ENCODE measurements at places on chromosomes 11 and 22.

DNA sequence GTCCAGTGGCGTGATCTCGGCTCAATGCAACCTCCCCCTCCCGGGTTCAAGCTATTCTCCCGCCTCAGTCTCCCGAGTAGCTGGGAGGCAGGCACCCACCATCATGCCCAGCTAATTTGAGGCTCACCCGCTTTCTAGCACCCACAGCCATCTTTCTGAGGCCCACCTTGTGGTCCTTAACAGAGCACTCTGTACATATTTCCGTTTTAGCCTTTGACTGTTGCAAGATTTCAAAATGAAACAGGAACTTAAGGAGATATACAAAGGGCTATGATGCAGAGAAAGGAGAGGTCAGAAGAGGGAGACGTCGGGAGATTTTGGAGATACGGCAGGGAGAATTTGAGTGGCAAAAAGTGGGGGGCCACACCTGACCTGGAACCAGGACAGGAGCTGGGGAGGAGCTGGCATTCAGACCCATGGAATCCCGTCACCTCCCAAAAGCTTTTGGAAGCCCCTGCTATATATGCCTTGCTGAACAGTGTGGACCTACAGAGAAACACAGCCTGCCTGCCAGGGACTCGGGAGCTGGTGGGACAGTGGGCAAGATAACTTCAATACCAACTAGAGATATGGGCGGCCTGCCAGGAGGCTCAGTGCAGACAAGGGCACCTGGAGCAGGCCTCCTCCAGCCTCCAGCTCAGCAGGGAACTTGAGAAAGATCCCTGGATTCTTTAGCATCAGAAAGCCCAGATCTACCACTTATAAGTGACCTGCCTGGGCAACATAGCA lies 8.0 kb upstream of the CLCF1 start:
- peak; percentile 77 for ATAC-seq

DNA sequence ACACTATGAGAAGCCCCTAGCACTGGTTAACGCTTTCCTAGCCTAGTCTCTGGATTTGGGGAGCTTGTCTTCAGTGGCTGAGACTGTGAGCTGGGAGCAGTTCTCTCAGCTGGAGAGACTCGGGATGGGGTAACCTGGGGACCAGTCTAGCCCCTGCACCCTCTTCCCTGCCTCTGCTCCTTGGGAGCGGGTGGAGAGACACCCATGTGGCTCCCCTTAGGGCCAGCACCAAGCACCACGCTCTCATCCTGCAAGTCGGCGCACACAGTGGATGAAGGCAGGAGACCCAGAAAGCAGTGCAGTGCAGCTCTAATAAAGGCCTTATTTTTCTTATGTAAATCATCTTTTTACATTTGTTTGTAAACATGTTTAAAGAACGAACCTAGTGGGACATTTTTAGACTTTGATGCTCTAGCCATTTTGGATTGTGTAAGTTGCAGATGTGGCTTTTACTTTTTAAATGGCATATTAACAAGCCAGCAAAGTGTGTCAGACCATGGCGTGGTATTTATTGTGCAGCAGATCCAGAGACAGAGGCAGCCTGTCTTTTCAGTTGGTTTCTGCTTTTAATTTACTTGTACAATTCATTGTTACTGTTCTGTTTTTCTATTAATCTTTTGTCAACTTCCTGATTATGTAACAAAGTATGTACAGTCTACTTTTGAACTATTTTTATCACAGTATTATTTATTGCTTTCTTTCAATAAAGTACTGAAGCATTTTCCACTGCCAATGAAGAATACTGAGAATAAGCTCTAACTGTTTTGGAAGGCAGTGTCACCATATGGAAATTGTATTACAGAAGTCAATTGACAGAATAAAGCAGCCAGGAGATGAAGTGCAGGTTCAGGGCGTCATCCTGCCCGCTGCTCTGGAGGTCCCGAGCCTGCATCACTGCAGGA lies 14.4 kb upstream of the CTTN start:
- ATAC-seq = no peak

DNA sequence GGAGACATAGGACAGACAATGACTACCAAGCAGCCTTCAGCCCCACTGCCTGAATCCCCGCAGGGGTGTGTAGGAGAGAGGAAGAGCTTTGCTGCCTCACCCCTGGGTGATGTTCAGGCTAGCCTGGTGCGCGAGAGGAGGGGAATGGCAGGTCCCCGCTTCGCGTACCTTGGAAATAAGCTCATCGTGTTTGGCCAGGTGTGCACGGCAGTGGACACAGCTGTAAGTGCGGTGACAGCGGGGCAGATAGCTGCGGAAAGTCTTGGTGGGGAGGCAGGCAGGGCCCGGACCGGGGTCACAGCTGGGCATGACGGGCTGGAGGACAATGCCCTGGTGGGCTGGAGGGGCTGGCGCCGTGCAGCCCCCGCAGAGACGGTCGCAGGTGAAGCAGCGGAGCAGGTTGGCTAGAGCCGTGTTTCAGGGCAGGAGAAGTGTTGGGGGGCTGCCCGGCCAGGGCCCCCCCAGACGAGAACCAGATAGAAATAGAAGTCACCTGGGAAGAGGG lies 2.9 kb downstream of the YPEL4 start:
- ATAC-seq = no peak

GRCh38 chr11:94241896-94242295 lies 62.5 kb upstream of the IZUMO1R start:
- no peak for ATAC-seq

DNA sequence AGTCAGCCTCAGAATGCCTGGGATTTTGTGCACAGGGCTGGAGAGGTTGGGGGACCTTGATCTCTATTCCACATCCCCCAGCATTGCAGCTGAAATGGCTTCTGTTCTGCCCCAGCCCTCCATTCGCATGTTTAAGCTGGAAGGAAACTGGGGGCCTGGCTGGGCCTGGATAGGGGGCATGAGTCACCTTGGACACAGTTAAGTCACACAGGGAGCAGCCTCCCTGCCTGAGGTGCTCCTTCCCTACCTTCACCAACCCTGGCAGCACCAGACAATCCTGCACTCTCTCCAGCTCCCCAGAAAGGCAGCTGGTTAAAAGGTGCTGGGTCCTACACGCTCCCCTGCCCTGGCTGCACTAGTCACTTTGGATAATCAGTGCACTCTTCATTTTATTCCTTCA lies 763 bp downstream of the SMIM45 start:
- ATAC-seq = no peak

DNA sequence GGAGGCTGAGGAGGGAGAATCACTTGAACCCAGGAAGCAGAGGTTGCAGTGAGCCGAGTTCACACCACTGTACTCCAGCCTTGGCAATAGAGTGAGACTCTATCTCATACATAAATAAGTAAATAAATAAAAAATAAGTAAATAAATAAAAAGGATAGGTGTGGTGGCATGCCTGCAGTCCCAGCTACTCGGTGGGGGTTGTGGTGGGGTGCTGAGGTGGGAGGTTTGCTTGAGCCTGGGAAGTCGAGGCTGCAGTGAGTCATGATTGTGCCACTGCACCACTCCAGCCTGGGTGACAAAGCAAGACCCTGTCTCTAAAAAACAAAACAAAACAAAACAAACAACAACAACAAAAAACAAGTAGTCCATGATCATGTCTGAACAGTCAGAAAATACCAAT lies 3.1 kb downstream of the LARGE2 start:
- no peak for ATAC-seq

GRCh38 chr11:100970283-100971164 lies 159.1 kb downstream of the PGR start:
- no peak for ATAC-seq

- no peak for ATAC-seq
Observed at GRCh38 chr22:20437613-20438426, at the start of gene SCARF2. Gene SCARF2, minus strand, starts transcription at chr22:20437825. Its CDS starts 71 bp downstream, at chr22:20437754.

- ATAC-seq = no peak
Observed at GRCh38 chr11:111978028-111978771, 41.1 kb downstream of the DIXDC1 start.

DNA sequence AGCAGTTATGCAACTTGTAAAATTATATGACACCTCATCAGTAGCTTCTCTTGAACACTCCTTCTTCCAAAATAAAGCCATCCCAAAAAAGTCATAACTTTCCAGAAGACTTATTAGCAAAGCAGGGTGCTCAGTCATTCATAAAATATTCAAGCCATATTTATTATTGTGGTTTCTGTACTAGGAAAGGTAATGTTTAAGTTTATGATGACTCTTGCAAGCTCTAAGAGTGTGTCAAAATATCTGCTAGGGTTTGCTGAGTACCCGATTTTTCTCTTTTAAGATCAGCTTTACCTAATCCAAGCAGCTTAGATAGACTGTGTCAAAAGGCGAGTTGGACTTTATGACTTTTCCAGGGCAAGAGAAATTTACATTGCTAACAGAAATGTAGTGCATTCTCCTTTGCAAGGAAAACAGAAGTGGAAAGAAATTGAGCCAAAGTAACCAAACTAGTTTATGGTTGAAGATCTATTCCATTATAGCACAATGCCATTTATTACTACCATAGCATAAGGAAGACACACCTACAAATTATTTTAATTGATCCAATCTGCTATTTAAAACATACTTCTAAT lies 98.0 kb upstream of the SOX6 start:
- no peak for ATAC-seq

DNA sequence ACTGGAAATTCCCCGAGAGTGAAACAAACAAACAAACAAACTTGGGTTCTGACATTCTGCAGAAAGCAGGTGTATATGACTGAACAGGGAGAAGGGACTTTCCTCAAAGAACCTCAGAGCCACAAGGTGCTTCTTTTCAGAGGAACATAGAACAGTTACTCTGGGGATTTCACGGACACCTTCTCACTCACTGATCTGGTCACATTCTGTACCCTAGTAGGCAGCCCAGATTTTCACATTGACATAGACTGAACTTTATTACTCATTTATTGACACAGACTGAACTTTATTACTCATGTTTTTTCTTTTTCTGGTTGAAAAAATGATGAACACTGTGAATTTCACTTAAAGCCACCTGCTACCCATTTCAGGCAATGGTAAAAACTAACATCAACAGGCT lies 263.0 kb downstream of the OPCML start:
- ATAC-seq = peak; percentile 55

DNA sequence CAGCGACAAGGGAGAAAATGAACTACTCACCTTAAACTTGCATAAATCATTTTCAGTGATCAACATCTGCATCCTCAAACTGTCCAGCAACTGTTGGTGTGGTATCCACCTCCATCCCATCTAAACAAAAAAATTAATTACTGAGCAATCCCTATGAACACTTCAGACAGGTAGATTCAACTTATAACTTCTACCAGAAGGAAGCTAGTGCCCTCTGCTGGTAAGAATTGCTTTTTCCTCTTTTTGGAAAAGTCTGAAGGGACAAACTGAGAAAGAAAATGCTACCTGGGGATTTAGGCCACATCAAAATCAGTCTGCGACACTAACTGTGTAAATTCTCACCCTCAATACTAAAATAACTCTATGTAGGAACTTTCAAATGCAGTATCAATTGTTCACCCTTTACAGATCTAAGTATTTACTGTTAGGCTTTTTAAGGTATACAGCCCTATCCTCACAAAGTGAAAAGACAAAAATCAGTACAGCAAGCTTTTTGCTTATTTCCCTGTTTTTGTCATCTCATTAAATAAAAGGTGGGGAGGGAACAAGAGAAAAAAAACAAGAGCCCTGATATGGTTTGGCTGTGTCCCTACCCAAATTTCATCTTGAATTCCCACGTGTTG lies 17.9 kb downstream of the CLNS1A start:
- ATAC-seq = no peak

- no peak for ATAC-seq
Observed at GRCh38 chr11:78190871-78191538, 2.3 kb downstream of the USP35 start.

DNA sequence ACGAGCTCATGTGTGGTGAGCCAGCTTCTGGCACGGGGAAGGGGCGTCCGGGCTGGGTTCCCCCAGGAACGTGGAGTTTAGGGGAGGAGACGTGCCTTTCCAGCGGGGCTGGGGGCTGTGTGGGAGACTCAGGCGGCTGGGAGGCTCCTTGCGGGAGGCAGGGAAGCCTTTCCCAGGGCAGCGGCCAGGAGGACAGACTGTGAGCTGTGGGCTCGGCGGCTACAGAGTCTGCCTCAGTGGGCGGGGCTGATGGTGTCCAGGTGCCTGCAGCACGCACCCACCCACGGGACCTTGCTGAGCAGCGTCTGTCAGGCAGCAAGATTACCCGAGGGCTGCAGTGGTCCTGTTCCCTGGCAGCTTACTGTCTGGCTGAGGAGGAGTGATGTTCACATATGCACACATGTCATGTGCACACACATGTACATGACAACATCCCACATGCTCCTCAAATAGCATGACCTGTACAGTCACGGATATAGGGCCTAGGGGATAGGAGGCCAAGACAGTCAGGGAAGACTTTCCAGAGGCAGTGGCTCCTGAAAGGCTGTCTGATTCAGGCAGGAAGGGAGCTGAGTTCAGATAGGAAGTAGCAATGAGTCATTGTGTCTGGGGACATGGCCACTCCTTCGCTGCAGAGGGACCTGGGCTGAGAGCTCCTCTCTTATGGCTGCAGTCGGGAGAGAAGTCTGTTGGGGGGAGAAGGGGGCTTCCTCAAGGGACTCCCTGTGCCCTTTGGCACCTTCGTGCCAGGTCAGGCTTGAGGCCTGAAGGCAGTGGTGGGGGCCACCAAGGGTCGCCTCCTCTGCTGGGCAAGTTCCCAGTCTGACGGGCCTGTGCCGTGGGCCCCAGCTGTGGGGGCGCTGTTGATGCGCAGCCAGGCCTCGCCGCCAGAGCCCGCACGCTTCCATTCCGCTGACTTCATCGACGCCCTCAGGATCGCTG lies 23.3 kb upstream of the PPP6R3 start:
- no peak for ATAC-seq

DNA sequence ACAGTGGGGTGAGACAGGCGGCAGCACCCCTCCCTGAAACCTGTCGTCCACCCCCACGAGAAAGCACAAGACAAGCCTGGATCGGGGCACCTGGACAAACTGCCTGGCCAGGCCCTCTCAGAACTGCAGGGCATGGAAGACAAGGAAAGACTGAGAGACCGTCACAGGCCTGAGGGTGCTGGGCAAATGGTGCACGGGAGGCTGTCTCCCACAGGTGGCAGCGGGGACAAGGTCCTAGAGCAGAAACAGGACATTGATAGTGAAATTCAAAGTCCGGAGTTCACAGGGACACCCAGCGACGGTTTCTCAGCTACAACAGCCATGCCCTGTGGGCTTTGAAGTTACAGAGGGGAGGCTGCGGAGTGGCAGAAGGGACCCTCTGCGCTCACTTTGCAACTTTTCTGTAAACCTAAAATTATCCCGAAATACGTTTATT lies 20.6 kb downstream of the DRD4 start:
- ATAC-seq = no peak

DNA sequence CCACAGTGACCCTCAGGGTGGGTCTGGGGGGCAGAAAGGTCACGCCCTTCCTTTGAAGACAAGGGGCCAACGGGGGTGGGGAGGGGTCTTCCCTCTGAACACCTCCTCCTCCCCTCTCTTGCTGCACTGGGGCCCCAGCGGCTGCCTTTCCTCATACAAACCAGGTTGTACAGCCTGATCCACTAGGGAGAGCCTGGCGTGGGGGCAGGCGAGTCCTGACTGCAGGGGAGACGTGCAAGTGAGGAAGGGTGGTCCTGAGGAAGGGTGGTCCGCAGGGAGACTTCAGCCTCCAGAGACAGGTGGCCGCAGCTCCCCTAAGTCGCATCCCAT lies 43.6 kb upstream of the LINC01488 start:
- no peak for ATAC-seq

Data from stimulated activated memory B cell treated with anti-CD40 and anti-IgM and Interleukin-4, amounts not matched to agents 10 μg/mL and 1 μg/mL and 100 μg/mL, for 72 hours (primary cell).